ENCODE measurements at places on chromosomes 2 and 18.

GRCh38 chr2:149601141-149601796 is 13.7 kb upstream of the MMADHC start:
- no peak for DNase-seq

DNA sequence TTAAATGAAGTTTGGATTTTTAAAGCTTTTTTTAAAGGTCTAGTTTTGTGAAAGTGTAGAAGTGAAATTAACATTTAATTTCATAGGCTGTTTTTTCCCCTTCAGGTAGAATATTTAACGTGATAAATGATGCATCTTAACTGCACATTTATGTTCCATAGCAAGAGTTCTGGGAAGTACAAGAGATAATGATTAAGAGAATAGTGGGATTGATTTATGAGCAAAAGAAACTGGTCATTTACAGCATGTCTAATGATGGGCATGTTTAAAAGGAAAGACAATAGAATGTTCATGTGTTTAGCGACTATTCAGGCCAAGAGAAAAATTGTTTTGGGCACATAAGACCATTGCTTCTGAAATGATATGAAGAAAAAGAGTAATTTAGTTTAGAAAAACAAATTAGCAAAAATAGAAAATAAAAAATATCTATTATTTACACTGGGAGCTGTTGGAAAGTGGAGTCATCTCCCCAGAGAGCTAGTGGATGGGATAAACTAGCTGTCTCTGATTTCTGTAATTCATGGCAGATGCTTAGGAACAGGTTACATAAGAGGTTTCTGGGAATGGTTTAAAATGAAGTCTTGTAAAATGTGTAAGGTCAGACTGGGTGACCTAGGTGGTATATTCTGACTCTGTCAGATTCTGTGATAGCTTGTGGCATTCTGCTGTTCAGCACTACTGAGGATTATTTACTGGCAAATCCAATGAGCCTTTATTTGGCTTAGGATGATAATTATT is 60.7 kb downstream of the WDR7 start:
- DNase-seq = no peak

- no peak for DNase-seq
These were observed 120.6 kb downstream of the PLB1 start for GRCh38 chr2:28616396-28616999.

GRCh38 chr2:221282386-221282785 is 289.7 kb downstream of the EPHA4 start:
- DNase-seq = no peak

GRCh38 chr2:28636491-28636890 is 115.1 kb upstream of the PPP1CB start:
- DNase-seq = no peak

DNA sequence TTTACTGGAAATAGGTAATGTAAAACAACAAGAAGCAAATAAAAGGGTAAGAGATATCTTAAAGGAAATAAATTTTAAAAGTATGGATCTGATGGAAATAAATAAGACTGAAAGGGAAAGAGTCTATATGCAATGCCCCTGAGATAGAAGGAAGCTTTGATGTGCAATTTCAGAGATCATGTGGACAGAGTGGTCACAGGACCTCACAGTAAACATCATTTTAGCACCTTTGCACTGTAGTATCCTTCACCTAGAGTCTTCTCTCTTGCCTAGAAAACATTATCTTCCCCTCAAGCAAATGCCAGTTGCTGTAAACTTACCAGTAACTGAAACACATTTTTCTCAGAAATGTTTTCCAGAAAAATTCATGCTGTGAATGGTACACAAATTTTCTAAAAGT is 1621.3 kb upstream of the TMEFF2 start:
- DNase-seq = no peak

- no peak for DNase-seq
These were observed 188.2 kb downstream of the MEMO1 start for GRCh38 chr2:31822587-31822986.

DNA sequence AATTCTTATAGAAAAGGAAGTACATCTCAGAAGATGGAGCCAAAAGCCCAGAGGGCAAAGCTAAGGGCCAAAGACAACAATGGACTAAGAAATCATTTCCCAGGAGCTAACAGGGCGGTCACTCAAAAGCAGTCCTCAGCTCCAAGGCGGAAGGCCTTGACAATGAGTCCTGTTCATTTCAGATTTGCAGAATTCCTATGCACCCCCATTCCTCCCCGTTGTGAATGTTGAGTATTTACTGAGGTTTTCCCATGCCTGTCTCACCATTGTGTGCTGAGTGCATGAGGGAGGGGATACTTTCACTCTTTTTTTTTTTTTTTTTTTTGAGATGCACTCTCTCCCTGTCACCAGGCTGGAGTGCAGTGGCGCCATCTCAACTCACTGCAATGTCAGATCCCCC is 18.8 kb upstream of the DTNB start:
- no peak for DNase-seq

DNA sequence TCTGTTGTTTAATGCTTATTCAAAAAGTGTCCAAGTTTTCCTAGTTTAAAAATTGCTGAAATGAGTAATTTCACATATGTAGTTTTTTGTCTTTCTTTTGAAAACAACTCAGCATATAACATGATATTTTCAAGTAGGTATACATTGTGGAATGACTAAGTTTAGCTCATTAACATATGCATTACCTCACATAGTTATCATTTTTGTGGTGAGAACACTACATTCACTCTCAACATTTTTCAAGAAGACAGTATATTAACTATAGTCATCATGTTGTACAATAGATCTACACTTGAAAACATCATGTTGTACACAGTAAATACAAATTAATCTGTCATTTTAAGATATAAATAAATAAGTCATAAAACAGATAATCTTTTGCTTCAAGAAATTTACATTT is 340.0 kb downstream of the CCDC85A start:
- no peak for DNase-seq

DNA sequence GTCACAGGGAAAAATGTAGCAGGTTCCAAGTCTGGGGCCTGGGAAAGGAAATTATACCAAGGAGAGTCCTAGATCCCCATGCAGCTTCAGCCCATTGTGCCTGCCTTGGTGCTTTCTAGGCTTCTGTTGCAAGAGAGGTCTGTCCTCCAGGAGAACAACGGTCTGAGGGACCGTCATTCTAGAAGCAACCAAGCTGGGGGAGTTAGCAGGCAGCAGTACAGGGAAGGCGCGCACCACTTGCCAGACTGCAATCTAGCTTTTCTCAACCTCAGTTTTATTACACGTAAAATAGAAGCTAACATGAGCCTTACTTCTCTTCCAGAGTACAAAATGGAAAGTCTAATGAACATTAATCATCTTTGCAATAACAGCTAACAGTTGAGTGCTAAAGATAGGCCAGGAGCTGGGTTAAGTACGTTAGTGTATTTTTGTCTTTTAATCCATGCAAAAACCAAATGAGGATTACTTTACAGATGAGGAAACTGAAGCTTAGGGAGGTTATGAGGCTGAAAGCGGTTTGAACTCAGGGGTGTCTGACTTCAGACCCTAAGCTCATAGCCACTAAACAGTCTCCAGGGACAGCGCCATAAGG is 1.9 kb downstream of the TCF23 start:
- DNase-seq = no peak
